Endothelial cell of umbilical vein (primary cell): ENCODE measurements at places on chromosomes 7 and 10.
A peak's percentile ranks its signal among the peaks of the same experiment; 100 is the strongest.

DNA sequence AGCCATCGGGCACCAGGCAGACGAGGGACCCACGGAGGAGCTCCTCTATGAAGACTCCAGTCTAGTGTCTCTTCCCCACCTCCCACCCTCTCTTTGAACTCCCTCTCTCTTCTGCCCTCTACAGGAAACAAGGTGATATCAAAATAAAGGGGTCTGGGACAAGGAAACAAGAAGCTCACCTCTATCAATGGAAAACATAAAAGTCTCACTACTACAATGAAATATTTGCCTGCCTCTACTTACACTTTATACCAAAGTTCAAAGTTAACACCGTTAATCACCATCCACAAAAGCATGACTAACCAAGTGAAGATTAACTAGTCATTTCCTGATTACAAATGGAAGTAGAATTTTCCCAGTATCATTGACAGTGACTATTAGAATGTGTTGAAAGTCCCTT is 82.2 kb downstream of the PARD3 start:
- peak; percentile 61 for DNase-seq

GRCh38 chr7:24328050-24328449 is 44.1 kb downstream of the NPY start:
- DNase-seq: no peak

GRCh38 chr10:7408291-7409044 is 2.4 kb downstream of the SFMBT2 start:
- peak; percentile 16 for DNase-seq

- no peak for DNase-seq
These were observed 70.2 kb downstream of the PDGFA start for GRCh38 chr7:449324-450019.

GRCh38 chr7:147903536-147904218 is 686.9 kb upstream of the C7orf33 start:
- DNase-seq: no peak

DNA sequence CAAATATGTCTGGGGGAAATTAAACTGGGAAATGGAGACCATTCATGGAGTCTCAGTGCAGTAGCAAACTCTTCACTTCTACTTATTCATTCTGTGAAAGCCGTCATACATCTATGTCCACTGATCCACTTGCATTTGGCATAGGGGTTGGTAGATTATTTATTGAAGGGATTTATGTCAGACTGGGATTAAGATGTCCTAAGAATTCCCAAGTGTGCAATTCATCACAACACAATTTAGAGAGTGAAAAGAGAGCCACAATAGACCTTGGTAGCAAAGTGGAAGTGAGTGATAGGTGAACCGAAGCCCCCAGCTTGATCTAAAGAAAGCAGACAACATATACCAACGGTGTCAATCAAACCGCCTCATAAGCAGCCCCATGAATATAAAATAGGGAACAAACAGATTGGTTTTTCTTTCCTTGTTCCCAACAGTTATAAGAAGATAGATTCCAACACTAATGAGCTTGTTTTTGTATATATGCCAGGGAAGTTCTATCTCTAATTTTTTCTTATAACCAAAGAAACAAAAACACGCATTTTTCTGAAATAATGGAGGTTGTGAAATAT is 234.3 kb downstream of the CACNA2D1 start:
- no peak for DNase-seq

GRCh38 chr10:12098966-12099365 is 30.2 kb downstream of the DHTKD1 start:
- no peak for DNase-seq

DNA sequence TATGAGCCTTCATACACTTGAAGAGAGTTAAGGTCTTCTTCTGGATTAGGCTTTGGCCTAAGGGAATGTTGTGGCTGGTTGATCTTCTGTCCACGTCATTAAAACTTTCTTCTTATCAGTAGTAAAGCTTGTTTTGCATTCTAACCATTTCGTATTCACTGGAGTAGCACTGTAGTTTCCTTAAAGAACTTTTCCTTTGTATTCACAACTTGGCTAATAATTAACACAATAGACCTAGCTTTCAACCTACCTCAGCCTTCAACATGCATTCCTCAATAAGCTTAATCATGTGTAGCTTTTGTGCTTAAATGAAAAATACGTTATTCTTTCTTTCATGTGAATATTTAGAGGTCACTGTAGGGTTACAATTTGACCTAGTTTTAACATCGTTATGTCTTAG is 42.8 kb downstream of the AKR1C8 start:
- no peak for DNase-seq
